Choroid plexus epithelial cell (primary cell): ENCODE measurements at places on chromosomes 1 and 21.

GRCh38 chr1:199808110-199808870, 219.2 kb upstream of the NR5A2 start:
- no peak for DNase-seq

GRCh38 chr1:60331647-60332046, 258.1 kb upstream of the C1orf87 start:
- DNase-seq = peak; percentile 3

DNA sequence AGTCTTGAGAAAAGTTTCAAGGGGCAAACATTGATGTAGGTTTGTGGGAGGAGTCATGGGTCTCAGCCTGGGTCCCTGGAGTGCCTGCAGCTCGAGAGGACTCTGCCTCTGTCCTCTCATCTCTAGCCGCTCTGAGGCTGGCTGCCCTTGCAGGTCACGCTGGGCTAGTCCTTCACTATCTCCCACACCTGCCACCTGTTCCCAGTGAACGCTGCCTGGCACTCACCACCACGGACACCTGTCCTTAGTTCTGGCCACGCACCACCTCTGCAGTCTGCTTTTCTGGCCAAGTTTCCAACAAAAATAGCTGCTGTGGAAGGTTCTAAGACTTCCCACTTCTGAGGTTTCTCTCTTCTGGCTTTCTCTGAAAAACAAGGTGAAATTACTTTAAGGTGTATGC, 52.5 kb downstream of the SH3BGR start:
- no peak for DNase-seq

DNA sequence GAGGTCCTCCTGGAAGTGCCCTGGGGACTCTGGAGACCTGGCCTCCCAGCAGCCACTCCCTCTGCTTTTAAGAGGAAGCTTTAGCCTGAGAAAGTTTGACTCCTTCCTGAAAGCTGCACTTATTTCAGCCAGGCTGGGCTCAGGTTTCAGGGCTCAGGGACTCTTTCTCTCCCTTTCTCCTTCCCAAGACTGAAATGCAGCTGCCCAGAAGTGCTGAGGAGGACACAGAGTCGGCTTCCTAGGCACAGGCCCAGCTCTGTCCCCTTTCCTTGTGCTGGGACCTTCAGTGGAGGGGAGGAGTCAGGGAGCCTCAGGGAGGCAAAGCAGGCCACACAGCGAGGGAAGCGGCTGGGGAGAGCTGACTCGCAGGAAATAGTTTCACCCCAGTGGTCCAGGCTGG, 137.3 kb downstream of the NAV1 start:
- DNase-seq = peak; percentile 42

- DNase-seq = peak; percentile 89
Measured at GRCh38 chr1:51969038-51969705, 21.3 kb downstream of the RAB3B start.

GRCh38 chr1:95179205-95179986, 54.6 kb upstream of the RWDD3 start:
- DNase-seq = no peak

DNA sequence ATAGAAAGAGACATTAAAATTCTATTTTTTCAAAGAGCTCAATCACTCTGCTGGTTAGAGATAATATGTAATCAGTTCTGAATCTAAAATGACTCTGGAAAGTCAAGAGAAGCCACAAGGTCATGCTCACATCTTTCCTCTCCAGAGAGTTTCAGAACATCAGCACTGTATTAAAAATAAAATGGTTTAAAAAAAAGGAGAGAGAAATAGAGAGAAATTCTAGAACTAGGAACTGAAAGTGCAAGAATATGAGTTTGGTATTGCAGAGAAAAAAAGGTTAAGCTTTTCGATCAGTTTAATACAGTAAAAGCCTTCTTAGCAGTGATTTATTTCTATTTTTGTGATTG, 44.0 kb upstream of the DIPK1A start:
- DNase-seq = no peak

DNA sequence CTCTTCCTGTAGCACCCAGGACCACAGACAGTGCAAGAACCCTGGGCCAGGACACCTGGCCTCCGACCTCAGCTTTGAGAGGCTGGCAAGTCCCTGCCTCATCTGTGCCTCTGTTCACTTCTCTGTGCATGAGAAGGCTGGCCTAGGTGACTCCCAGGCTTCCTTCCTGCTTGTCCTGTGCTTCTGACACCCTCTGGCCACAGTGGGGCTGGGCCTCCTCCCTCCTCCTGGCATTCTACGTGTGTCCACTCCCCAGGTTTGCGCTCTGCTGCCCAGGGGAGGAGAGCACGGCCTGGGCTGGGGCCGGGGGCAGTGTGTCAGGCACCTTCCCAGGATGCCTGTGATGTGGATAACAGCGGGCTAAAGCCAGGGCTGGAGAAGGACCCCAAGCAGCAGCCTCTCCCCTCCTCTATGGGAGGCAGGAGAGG, 30.3 kb upstream of the PKP1 start:
- DNase-seq = no peak

DNA sequence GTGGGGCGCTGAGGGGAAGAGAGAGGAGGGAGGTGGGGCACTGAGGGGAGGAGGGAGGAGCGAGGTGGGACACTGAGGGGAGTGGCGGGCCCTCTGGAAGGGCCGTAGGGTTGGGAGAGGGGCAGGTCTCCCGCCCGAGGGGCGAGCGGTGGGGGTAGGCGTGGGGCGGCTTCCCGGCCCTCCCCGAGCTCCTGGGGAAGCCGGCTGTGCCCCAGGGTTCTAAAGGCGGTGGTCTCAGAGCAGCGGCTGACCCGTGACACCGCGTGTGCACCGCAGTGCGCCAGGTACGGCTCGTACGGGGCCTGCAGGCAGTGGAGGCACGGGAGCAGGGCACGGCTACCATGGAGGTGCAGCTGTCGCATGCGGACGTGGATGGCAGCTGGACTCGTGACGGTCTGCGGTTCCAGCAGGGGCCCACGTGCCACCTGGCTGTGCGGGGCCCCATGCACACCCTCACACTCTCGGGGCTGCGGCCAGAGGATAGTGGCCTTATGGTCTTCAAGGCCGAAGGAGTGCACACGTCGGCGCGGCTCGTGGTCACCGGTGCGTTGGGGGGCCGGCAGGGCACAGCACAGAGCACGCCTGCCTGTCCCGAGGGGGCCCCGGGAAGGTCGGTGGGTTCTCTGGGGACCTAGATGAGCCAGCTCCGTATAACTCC, 68.5 kb downstream of the OBSCN start:
- peak; percentile 7 for DNase-seq

GRCh38 chr1:234270093-234270492, 103.2 kb upstream of the COA6 start:
- no peak for DNase-seq

DNA sequence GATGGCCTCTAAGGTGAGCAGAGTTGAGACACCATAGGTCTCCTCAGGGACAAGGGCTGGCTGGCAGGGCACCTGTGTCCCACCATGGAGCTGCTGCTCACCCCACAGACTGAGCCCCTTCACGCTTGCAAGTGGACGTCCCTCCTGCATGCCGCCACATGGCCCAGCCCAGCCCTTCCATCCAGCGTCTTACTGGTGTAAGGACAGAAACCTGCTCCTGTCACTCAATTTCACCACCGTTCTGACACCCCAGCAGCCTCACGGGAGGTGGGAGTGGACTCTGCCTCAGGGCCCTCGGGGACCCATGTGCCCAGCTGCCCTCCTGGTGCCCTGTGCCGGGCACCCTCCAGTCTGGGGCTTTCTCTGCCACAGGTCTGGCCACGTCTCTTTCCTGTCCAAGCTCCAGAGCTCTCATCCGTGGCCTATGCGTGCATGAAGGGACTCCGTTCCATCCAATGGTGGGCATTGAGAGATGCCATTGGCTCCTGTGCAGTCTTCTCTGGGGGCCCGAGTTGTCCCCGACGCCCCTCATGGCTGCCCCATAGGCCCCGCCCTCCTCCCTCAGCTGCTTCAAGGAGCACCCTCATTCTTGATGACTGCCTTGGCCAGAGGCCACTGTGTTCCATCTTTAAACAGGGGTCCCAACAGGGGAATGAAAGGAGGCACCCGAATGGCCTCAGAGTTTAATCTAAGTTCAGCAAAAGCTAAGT, 42.6 kb upstream of the COL6A1 start:
- DNase-seq = no peak

DNA sequence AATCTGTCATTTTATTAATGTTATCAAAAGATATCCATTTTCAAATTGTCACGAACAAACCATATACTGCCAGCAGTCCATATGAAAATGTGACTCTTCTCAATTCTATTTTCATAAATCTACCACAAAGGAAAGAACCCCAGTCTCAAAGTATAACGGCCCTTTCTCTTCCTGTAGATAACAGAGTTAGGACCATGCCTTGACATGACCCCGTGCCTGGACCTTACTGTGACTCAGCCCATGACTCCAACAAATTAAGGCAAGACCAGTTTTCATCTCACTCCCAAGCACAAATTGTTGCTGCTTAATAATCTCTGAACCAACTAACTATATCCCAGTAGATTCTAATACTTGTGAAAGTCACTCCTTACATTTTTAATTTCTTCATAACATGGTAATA, 124.4 kb upstream of the NFIA start:
- no peak for DNase-seq

GRCh38 chr21:45721671-45722070, 78.1 kb downstream of the PCBP3 start:
- DNase-seq = no peak

GRCh38 chr1:151133018-151133806, 13.2 kb downstream of the SEMA6C start:
- DNase-seq = no peak

DNA sequence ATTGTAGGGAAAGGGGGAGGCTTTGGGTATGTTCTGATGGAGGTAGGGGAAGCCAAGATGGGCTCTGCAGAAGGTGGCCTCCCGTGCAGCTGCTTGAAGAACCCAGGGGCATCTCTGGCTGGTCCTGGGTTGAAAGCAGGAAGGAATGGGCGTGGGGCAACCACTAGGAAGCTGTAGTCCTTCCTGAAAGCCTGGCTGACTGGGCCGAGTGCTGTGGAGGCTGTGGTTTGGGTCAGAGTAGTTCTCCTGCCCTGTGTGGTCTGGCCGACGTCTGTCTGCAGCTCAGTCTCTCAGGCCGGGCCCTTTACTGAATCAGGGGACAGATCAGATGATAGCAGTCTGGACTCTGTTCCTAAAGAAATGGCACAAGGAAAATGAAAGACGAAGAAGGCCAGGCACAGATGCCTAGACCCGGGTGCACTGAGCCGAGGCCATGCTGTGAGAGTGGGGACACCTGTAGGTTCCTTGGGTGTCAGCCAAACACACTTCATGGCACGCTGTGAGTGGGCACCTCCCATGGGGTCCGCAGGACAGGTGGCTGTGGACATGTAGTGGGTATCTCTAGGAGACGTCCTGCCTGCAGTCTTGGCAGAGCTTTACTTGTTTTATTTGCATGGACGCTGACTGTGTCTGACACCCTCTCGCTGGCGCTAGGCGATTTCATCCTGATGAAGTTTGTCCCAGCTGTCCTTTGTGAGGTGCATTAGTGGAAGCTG, 87.0 kb downstream of the POFUT2 start:
- no peak for DNase-seq

DNA sequence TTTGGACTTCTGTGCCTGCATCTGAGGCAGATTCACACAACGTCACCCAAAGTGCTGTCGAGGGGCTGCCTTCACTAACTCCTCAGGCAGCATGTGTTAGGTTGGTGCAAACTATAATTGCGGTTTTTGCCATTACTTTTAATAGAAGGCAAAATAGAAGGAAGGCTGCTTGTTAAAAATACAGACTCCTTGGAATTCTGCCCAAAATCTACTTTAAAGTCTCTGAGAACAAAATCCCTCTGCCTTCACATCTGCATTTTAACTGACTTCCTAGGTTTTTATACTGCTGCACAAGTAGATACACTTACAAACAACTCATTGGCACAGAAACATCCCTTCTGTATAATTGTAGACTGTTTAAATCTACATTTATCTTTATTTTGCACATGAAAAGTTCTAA, 41.3 kb upstream of the SLC19A2 start:
- no peak for DNase-seq

DNA sequence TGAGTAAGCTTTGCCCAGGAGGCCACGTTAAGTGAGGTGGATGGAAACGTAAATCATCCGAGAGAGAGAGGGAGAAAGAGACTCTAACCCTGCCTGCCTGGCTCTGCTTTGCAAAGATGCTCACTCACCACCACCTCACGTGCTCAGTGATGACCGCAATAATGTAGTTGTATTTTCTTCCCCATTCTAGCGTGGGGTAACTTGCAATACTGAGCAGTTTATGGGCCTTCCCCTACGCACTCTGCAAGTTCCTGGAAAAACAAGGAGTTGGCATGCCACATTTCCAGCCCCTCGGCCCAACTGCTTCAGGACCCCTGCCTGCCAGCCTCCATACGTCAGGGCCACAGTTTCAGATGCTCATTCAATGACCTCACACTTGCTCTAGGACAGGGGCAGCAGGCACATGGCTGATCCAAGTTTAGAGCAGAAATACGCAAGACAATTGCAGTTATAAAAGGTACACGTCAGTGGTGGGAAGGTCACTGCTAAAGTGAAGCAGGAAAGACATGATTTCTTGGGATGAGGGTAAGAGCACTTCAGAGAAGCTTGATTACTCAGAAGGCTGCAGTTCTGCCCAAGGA, 112.5 kb upstream of the RAB4A start:
- no peak for DNase-seq

GRCh38 chr1:183473217-183473536, 878 bp downstream of the SMG7 start:
- no peak for DNase-seq

GRCh38 chr1:64049900-64050540, 153.4 kb upstream of the UBE2U start:
- peak; percentile 45 for DNase-seq

DNA sequence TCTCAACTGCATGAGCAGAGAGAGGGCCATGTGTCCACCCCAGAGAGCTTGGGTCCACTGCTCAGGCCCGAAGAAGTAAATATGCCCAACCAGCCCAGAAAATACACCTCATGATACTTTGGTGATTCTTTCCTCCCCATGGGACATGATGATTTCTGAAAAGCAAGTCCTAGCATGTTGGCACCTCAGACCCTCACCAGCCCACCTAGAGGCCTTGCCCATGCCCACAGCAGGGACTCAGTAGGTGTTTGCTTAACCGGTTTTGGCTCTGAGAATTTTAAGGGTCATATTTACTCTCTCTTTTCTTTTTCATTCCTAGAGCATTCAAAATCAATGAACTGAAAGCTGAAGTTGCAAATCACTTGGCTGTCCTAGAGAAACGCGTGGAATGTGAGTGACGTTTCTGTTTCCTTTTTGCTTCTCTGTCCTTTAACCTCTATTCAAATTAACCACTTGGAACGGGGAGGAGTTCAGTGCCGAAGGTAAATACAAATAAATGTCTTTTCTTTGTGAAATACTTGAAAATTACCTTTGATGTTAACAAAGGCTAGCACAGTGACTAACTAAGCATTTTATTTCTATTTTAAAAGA, 79.7 kb downstream of the PDE9A start:
- no peak for DNase-seq

DNA sequence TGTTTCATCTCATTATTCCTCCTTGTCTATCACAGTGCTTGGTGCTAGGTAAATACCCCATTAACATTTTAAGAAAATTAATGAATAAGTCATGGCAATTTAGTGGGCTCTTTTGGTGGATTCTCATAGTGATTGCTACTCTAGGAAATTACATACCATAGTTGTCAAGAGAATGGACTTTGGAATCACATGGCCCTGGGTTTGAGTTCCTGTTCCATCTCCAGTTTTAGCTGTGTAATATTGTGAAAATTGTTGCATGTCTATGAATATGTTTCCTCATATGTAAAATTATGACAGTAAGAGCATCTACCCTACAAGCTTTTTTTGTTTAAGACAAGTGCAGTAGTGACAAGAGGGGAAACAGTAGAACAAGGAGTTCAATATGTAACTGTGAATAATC, 20.7 kb downstream of the WDTC1 start:
- no peak for DNase-seq
